Amniotic stem cell (primary cell): ENCODE measurements at places on chromosomes 3 and 15.

DNA sequence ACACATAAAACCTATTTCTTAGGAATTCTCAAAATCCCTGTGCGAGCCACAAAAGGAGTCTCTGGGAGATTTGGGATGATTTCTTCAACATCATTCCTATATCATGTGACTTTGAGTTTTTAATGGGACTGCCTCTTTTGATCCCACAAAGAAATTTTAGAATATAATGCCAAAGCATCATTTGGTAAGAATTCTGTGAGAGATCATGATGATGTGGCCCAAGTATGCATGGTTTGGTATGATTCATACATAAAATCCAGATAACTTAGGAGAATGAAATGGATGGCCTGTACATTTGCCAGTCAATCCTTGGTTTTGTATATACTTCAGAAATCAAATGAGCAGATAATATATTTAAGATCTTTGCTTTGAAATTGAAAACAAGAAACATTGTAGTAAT is 61.3 kb downstream of the UBE2E2 start:
- peak; percentile 52 for DNase-seq

GRCh38 chr15:65055201-65055870 is 10.1 kb downstream of the SLC51B start:
- DNase-seq: no peak

DNA sequence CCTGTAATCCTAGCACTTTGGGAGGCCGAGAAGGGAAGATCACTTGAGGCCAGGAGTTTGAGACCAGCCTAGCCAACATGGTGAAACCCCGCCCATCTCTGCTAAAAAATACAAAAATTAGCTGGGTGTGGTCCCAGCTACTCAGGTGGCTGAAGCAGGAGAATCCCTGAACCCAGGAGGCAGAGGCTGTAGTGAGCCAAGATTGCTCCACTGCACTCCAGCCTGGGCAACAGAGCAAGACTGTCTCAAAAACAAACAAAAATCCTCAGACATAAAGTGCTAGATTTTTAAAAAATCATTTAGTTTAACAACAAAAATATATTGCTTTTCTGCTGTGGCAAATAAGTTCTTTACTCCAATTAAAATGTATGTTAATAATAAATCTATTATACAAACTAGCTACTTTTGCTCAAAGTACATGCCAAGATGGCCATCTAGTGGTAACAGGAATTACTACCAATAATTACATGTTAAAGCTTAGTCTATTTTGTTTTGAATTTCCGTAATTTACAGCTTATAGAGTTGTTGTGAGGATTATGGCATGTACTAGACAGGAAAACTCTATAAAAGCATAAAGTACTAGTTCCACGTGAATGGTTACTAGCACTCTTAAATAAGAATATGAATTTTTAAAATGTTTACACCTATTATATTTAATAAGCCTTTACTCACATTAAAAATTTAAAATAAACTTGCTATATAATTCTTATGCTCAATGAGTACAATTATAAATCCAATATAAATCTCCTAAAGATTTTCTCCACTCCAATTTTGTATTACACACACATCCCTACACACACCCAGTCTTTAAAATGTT is 39.0 kb downstream of the GABPB1 start:
- peak; percentile 37 for DNase-seq

DNA sequence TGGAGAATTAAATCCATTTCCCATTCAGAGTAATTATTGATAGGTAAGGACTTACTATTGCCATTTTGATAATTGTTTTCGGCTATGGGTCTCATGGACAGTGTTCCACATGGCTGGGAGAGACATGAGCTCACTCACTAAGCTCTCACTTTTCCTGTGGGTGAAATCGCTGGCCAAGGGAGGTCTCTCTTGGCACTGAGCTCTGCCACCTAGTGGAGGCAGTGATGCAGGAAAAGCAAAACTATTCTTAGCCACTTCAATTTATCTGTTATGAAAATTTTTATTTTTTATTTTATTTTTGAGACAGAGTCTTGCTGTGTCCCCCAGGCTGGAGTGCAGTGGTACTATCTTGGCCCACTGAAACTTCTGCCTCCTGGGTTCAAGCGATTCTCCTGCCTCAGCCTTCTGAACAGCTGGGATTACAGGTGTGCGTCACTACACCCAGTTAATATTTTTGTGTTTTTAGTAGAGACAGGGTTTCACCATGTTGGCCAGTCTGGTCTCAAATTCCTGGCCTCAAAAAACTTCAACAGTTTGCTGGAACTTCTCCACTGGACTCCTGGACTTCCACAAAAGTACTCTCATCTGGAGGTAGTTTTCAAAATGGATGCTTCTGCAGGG is 4.7 kb upstream of the RNF13 start:
- peak; percentile 60 for DNase-seq

DNA sequence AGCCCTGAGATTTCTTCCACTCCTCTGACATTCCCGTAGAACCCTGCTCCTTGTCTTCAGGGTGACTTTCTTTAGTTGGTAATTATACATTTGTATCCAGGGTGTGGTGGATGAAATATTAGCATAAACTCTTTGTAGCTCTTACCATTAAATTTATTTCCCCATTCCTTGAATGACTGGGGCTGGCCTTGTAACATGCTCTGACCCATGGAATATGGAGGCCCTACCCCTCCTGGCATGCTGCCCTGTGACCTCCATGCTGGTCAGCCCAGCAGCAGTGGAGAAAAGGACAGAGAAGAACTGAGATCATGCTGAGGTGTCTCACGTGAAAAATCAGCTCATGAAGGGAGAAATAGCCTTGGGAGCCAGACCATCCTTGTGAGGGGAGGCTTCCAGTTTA is 96.1 kb upstream of the PROK2 start:
- no peak for DNase-seq

- no peak for DNase-seq
Measured at GRCh38 chr3:196344663-196345062, 6.5 kb upstream of the TM4SF19 start.

DNA sequence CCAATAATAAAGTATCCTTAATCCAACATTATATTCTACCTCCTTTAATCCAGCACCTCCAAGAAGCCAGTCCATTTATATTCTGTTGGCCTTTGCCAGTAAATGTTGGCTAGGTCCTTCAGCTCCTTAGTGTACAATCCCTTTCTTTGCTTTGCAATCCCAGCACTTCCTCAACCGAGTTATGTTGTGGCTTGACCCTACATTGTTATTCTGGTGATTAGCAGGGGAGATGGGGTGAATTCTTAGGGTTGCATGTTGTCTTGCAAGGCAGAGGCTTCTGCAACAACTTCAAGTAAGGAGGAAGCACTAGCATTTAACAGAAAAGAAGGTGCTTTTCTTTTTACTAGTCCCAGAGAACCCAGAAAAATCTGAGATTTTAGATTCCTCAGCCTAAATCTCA is 127.2 kb downstream of the CD47 start:
- no peak for DNase-seq

DNA sequence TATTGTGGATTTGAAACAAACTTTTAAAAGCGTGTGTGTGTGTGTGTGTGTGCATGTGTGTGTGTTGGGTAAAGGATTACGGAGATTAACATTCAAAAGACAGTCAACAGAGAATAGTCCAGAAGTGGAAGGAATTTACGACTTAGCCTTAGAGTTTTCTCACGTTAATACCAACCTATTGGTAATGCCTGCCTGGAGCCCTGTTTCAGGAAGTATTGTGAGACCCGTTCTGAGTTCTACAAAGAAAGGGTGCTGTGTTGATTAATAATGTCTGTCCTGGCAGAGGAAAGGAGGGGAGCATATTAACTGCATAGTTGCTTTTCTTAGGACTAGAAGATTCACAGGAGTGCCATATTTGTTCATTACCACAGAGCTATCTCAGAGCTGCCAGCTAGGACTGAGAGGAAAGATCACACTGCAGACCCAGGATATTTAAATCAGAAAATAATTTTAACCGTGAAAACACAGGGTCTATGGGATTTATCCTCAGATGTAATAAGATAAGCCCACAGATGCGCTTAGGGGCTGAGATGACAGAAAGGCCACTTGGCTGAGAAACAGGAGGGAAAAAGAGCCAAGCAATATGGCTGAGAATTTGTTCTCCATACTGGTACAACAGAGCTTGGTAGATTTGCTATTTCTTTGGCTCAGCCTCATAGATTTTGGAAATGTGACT is 40.5 kb upstream of the FRMD4B start:
- DNase-seq: no peak

- no peak for DNase-seq
Measured at GRCh38 chr3:47042231-47042791, 62.8 kb downstream of the NBEAL2 start.

GRCh38 chr3:9749296-9749644 is 482 bp upstream of the OGG1 start:
- no peak for DNase-seq

DNA sequence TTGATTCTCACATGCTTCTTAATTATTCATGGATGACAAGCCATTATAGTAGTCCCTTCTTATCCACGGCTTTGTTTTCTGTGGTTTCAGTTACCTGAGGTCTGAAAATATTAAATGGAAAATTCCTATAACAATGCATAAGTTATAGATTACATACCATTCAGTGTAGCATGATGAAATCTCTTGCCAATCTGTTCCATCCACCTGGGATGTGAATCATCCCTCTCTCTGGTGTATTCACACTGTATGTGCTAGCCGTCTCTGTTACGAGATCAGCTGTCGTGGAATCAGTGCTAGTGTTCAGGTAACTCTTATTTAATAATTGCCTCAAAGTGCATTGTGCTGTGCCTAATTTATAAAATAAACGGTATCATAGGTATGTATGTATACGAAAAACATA is 5.2 kb downstream of the WDR5B start:
- DNase-seq: no peak

- peak; percentile 57 for DNase-seq
Measured at GRCh38 chr15:74127255-74127953, 3.0 kb upstream of the ISLR2 start.

DNA sequence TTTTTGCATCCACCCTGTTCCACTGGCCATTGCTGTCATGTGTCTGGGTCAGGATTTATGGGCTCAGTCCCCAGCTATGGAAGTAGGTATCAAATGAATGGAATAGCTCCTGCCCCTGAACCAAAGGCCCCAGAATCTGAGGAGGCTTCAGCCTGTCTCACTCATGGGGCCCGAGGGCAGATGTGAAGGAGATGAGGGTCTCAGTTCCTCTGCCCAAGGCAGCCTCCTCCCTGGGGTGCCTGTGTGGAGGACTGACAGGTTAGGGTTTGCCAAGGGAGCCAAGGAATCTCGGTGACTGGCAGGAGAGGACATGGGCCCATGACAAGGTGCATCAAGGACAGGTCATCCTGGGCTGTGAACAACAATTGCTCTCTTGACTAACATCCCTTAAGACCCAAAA is 70.4 kb downstream of the CPN2 start:
- DNase-seq: no peak

GRCh38 chr3:38137615-38138348 is 679 bp upstream of the MYD88 start:
- DNase-seq: peak; percentile 82

GRCh38 chr15:64251121-64251520 is 88.3 kb upstream of the PPIB start:
- DNase-seq: no peak

GRCh38 chr3:112456147-112456546 is 43.1 kb downstream of the BTLA start:
- DNase-seq: no peak

DNA sequence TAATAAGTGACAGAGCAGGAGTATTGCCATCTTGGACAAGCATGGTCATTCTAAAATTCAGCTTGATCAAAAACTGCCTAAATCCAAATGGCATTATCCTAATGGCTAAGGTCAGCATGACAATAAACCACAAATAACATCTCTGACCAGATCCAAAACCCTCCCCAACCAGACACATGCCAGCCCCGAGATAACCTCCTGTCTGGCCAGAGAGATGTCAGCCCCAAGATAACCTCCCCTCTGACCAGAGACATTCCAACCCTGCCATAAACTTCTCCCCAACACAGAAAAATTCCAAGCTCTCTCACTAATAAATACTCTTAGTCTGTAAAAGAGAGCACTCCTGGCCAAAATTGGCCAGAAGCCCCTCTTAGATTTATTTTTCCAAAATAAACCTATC is 470.5 kb upstream of the UBE2E2 start:
- no peak for DNase-seq

GRCh38 chr3:10960255-10960654 is 32.3 kb upstream of the SLC6A1 start:
- DNase-seq: no peak

DNA sequence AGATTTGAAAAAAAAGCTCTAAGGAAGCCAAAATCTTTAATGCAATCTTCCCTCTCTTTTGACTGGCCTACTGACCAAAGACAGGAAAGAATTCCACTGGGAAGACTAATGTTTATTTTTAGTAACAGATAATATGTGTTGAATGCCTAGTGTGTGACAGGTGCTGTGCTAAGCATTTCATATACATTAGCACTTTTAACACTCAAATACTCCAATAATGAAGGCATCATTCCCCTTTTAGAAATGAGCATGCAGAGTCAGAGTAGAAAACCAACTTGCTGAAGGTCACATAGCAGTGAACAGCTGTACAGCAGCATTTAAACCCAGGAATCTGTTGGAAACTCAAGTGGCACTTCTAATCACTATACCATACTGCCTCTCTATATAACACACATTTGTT is 170.6 kb downstream of the MINAR1 start:
- DNase-seq: no peak

- DNase-seq: no peak
Measured at GRCh38 chr15:92438471-92438870, 44.8 kb downstream of the ST8SIA2 start.

DNA sequence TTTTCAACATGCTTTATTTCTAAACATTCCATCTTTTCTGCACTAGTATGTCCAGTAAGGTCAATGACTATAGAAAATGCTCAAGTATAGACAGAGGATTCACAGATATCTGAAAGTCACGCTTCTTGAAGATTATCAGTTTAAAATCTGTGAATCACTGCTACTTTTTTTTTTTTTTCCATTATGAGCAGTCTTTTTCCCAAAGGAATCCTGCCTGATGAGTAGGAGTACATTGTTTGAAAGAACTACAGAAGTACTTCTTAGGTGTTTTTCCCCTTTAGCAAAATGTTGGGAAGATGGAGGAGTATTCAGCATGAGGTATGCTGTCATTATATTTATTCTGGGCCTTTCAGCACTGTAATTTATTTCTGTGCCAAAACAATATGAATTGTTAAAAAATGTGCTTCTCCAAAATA is 266.2 kb downstream of the NLGN1 start:
- no peak for DNase-seq

GRCh38 chr3:19229086-19229485 is 80.8 kb downstream of the KCNH8 start:
- no peak for DNase-seq

- no peak for DNase-seq
Measured at GRCh38 chr3:65107174-65107573, 419.4 kb upstream of the ADAMTS9 start.
